ENCODE measurements at places on chromosomes 1 and 21.

GRCh38 chr1:82177192-82177591 is 376.5 kb downstream of the ADGRL2 start:
- no peak for DNase-seq

DNA sequence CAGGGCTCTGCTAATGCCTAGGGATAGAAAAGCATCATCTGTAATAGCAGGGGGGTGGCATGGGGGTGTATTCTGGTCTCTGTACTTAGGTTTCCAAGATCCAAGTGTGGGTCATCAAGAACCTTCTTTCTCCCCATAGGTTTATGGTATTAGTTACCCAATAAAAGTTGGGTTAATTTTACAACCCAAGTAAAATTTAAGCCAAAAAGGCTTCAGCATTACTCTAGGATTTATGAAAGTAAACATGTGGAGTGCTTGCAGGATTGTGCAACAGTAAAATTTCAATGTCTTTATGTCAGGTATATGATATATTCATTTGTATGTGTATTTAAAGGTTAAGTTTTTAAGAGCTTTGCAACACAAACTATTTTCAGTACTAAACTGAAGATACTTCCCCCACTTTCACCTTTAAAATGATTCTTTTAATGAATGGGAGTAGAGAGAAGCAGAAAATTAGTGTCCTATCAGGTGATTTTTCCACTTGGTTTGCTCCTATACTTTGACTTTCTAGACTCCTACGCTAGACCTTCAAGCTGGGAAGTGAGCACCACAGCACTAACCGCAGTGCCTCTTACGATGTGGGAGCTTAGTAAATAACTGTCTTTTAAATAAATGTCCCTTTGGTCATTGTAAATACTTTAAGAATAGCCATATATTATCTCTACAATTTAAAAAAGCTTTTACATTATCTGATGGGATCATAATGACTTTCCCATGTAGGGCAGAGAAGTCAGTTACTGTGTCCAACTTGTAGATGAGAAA is 67.8 kb upstream of the UBE2U start:
- DNase-seq: no peak

DNA sequence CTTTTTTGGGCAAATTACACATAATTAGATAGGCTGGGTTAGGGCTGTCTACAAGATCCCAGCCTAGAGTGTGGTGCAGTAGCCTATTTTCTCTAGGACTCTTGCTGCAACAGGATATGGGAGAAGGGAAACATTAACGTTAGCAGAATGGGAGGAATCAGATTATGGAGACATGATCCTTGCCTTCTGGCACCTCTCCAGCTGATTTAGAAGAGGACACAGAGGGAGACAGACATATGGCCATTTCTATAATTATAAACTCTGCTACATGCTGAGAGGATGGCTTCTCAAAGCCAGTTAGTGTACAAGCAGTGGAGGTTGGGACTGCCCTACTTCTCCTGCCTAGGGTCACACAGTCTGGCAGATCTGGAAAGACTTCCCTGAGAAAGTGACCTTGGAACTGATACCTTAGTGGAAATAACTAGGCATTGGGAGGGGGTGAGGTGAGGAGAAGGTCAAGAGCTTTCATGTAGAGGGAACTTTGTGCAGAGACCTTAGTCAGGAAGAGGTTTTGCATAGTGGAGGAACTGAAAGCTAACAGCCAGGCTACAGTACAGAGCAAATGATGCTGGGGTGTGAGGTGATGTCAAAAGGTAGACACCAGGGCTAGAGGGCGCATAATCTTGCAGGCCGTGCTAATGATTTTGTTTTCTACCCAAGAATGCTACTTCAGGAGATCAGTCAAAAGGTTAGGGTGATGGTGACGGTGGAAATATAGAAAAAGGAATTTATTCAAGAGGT is 1.2 kb upstream of the CD1D start:
- no peak for DNase-seq

DNA sequence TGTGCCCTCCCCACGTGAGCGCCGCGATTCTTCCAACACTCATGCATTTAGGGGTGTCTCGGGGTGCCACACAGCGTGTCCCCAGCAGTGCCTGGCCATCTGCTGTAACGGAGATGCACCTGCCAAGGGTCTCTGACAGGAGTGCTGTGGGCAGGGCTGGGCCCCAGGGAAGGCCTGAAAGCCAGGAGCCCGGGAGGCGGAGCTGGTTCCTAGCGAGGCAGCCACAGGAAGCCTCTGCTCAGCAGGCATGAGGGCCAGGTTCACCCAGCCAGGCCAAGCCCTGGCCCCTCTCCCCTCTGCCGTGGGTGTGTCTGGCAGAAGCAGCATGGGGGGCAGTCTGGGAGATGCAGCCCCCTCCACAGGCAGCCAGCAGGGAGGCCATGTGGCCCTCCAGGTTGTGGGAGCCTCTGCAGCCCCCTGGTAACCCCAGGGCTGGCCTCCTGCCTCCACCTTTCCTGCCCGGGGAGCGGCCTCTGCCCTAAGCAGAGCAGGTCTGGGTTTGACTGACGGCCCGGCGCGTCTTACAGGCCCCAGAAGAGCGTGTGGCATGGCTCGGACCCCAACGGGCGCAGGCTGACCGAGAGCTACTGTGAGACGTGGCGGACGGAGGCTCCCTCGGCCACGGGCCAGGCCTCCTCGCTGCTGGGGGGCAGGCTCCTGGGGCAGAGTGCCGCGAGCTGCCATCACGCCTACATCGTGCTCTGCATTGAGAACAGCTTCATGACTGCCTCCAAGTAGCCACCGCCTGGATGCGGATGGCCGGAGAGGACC is 30.4 kb downstream of the SLC19A1 start:
- no peak for DNase-seq

GRCh38 chr1:26158908-26159742 is at the start of gene FAM110D:
Gene FAM110D (plus strand): TSS chr1:26159079. CDS start chr1:26161292, 2,213 bp downstream.
- no peak for DNase-seq

DNA sequence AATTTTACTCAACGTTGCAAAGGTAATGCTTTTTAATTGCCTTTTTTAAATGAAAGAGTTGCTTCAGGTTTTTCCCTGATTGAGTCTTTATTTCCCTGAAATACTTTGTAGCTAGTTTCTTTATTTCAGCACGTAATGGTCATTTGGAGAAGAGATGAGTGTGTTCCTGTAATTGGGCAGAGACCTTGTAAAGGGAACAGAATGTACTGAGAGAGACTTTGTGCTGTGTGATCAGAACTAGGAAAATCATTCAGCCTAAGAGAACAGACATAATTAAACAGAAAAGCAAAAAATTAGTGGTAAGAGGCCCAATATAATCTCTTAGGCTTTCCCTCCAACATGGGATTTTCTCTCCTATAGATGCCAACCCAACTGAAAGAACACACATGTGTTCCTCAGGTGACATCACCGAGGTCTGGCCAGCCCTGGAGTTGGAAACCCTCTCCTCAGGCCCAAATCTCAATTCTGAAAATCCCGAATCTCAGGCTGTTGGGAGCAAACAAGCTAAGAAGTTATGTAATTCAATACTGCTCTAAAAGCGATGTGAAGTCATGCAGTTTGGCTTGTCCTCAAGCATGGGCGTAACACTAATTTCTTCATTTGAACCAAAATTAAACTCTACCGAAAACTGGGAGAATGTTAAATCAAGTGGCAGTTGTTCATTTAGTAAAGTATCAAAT is 102.0 kb downstream of the TGFB2 start:
- DNase-seq: no peak

GRCh38 chr1:97571760-97572159 is 349.1 kb downstream of the DPYD start:
- DNase-seq: no peak
